Daoy (cell line): ENCODE measurements at places on chromosomes 3 and 15. TPM values are rescaled to one million over a fixed set of nuclear protein-coding genes. Genes with fewer than 3 reads are reported as not detected.

DNA sequence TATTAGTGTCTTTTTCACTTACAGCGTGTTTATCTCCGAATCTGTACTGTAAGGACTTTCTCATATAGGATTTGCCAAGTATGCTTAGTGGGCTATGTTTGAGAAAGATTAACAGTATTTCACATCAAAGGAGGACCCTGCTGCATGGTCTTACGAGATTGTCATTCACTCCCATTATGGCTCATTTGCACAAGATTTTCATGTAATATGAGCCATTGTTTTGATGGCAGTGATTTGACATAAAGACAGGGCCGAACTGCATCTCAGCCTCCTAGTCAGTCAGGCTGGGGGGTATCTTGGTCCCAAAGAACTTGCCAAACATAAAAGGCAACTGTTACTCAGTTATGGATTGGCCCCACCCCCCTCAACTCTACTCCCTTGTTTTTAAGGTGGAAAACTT, 205.9 kb downstream of the ZIC1 start:
- DNase-seq = no peak

DNA sequence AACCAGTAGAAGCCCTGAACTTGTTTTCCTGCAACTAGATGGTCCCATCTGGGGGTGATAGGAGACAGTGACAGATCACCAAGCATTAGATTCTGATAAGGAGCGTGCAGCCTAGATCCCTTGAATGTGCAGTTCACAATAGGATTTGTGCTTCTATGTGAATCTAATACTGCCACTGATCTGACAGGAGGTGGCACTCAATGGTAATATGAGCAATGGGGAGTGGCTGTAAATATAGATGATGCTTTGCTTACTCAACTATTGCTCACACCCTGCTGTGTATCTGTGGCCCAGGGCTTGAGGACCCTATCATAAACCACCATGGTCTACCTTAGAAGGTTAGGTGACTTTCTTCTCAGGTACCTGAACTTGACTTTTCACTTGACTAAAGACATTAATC, 417.1 kb upstream of the ARHGEF26 start:
- no peak for DNase-seq

DNA sequence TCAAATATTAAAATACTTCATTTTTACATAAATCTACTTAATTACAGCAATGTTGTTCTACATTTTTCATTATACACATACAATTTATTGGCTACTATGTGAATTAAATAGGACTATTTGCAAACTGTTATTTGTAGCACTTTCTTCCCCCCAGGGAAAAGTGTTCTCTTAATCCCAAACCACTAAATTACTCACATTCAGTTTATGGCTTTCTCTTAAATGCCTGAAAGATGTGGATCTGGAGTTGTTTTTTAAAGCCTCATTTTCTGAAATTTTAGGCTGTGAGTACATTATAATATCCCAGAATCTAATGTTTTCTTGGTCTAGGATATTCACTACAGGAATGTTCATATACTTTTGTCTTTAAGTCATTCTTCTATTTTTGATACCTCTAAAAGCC, 32.7 kb downstream of the PRTG start:
- DNase-seq = no peak

DNA sequence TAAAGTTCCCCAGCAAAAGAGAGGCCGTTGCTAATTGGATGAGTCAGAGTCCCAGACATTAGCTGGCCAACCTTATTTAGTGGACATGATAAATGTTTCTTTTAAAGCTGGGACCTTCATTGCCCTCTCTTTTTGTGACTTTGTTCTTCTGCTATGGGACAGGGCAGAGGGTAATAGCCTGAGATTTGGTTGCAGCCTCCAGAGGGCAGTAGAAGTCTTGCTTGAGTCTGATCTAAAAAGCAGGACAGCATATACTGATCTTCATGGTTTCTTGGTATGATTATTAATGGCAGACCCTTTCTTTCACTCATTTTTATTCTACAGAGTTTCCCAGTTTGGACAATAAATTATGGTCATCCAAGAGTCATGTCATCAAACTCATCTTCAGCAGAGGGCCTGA, 25.1 kb upstream of the ZKSCAN7 start:
- no peak for DNase-seq

DNA sequence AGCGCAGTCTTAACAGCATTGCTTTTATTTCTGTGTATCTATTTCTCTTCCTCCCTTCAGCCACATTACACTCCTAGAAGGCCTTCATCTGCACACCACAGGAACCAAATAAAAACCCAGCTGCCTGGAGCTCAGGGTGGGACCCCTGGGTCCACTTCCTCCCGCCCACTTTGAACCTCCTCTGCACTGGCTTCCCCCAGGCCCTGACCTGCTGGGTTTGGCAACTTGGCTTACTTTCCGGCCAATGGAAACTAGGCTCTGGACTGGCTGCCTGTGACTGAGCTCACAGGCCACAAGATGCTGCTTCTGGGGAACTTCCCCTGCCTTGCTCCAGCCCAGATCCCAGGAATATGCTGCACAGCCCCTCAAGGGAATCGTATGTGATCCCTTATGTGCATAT, 89.8 kb downstream of the SEMA5B start:
- DNase-seq = no peak

DNA sequence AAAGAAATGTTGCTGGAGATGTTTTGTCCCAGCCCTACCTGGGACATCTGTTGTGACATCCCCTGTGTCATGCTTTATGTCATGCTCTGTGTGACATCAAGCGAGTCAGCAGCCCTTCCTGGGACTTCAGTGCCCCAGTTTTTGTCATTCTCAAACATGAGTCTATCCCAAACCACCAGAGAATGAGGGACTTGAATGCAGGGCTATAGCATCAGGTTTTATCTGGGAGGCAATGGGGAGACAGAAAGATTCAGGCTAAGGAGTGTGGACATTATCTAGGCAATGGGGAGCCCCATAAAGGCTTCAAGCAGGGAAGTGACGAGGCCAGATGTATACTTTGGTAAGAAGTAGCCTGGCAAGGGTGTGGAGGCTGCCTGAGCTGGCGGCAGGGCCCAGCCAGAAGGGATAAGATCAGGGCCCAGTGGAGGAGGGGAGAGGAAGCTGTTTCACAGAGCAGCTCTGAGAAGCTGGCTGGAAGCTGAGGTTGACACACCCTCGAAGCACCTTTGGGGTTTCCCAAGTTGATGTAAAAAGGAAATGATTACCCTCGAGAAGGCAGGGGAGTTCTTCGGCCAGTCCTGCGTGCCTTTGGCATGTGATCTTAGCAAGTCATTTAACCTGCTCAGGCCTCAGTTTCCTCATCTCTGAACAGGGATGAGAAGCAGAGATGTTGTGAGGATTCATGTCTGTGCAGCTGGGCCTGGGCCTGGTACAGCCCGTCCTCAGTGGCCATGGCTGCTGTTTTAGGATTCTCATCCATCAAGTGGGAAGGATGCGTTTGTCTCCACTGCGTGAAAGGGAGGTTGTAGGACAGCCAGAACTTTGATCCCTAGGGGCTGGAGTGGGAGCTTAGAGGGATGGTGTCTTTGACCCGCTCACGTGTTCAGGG, 34.3 kb downstream of the IRAK2 start:
- DNase-seq = peak; percentile 85

Gene SNRK
- 8.5 and 9.0 TPM in 2 replicates for total RNA-seq

DNA sequence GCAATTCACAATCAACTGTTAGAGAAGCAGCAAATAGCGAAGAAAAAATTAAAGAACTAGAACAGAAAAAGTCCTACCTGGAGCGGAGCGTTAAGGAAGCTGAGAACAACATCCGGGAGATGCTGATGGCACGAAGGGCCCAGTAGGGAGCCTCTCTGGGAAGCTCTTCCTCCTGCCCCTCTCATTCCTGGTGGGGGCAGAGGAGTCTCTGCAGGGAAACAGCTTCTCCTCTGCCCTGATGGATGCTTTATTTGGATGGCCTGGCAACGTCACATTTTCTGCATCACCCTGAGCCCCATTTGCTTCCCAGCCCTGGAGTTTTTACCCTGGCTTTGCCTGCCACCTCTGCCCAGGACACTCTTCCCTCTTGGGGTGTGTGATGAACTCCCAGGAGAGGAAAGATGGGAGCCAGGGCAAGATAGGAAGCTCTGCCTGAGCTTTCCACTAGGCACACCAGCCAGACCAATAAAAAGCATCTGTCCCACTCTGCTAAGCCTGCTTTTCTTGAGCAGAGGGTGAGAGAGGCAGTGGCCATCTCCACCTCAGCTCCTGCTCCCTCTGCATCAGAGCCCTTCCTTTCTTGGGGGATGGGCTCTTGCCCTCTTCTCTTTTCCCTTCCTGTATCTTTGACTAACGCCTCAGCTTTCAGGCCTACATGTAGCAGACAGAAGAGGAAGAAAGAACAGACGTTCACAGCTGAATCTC, 39.4 kb downstream of the PPARG start:
- DNase-seq = no peak

Gene RGMA
- total RNA-seq = 0.42 TPM in 1 of 2 replicates, not detected in the other

Gene LDHAL6B
- not detected in 2 replicates for total RNA-seq

DNA sequence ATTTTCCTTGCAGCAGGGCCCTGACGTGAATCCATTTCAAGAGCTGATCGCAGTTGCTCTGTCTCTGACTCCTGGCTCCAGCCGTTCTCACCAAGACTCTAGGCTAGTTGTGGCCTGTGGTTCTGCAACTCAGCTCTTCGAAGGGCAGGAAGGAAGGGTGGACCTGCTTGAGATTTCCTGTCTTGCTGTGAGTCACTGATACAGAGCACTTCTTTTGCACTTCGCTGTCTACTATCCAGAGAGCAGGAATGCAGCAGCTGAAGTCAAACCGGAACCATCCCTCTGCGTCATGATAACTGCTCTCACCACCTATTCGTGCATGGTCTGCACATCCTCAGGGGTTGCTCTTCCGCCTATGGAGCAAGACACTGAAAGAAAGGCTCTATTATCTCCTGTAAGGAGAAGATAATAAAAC, 59.7 kb downstream of the RAP2B start:
- peak; percentile 96 for DNase-seq

Gene CSPG5
- 1.3 and 2.0 TPM in 2 replicates for total RNA-seq

Gene GRIP2
- total RNA-seq = not detected in 2 replicates

DNA sequence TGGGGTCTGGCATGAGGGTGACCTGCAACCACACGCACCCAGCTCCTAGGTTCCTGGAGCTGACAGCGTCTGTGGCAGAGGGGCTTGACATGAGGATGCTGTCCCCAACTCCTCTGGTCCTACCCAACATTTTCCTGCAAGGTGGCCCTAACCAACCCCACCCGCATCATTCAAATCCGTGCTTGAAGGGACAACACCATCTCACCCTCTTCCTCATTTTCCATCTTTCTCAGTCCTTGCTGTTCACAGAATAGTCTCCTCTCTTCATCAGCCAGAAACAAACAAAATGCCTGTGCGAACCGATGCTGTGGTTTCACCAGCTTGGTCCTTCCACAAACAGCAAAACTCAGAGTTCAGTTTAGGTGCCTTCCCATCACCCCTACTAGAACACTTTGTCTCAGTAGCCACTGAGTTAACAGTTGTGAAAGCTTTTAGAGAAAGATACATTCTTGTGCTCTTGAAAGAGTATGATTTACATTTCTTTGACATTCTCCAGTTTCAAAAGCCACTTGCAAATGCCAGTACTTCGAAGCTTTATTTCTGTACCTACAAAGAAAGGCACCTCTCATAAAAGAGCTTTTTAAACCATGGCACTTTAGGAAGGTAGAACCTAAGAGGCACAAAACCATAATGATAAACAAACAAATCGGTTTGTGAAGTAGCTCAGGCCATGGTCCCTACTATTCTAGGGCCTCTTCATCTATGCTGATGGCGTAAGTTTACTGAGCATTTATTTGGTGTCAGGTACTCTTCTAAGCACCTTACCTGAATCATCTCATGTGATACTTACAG, 360.1 kb downstream of the SHQ1 start:
- no peak for DNase-seq

GRCh38 chr3:133763797-133764683, 17.8 kb downstream of the TF start:
- DNase-seq = no peak

- DNase-seq = no peak
Measured at GRCh38 chr3:183500319-183500718, 55.2 kb downstream of the KLHL6 start.
